GM23248 (cell line): ENCODE measurements at places on chromosomes 16 and 17. TPM values are rescaled to one million over a fixed set of nuclear protein-coding genes. Genes with fewer than 3 reads are reported as not detected.

Gene KRT23
- polyA plus RNA-seq, result 0.13 TPM in 1 of 2 replicates, not detected in the other

Gene TSPOAP1
- 0.63 and 1.0 TPM in 2 replicates for polyA plus RNA-seq

GRCh38 chr16:23651943-23652468 lies 10.7 kb downstream of the DCTN5 start:
- no peak for DNase-seq

- no peak for DNase-seq
Observed at GRCh38 chr17:69466451-69466850, 52.0 kb downstream of the MAP2K6 start.

DNA sequence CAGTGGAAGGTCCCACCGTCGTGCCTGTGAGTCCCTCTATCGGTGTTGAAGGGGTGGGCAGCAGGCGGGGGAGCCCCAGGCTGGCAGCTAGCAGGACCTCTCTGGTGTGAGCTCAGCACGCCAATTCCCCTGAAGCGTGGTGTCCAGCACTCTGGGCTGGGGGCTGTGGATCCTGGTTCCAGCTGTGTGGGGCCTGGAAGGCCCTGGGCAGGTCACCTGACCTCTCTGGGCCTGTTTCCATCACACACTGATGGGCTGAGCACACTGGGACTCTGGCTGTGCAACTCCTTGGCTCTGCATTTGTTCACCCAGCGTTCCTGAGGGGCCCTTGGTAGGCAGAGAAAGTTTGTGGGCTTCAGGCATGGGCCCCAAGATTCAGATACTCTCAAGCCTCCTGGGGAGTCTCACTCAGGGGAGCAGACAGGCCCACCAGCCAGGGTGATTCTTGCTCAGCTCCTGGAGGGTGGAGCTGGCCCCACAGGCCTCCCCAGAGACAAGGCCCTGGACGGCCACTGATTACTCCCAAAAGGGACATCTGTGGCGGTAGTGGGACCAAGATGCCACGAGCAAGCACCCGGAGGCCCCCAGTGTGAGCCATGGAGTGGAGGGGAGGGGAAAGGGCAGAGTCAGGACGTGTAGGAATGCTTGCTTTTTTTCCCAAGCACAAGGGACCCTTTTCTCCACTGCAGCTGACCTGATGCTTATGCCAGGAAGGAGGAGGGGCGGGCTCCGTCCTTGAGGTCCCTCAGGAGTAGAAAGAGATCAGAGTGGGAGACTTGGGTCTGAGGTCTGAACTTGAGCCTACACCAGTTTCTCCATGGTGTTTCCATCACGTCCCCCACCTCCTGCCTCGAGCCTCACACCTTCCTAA lies 8.5 kb downstream of the SCGB1C2 start:
- no peak for DNase-seq

Gene MEFV
- not detected in 2 replicates for polyA plus RNA-seq

DNA sequence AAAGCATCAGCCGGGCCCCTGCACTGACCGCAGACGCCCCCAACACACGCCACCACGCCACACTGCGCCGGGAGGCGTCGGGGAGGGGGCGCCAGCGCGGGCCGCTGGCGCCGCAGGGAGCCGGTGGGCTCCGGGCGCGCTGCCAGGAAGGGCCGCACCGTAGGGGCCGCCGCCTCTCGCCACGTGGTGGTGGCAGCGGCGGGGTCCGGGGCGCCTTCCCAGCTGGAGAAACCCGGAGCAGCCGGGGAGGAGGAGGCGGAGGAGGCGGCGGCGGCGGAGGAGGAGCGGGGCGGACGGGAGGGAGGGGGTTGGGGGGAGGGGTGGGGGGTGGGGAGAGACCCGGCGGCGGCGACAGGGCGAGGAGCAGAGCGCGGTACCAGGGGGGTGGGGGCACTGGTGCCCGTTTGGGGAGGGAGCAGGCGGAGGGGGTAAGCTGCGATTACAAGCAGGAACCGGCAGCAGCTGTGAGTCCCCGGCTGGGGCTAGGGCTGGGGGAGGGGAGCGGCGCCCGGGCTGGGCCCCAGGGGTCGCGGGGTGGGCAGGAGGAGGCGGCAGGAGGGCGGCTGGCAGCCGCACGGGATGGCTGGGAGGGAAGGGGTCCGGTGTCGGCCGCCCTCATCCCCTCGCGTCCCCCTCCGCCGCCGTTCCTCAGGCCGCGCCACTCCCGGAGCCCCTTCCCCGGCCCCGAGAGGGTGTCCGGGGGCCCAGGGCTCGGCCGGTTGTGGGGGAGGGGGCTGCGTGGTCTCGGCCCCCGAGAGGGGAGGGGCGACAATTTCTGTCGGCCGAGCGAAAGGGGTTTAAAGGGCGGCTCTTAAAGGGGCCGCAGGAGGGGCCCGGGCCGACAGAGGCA lies at the start of gene TBKBP1:
Gene TBKBP1 (plus strand): TSS at position 431 of the 850 bp plus-strand sequence. CDS start 1,952 bp downstream, outside the sequence.
- DNase-seq, result peak; percentile 57

DNA sequence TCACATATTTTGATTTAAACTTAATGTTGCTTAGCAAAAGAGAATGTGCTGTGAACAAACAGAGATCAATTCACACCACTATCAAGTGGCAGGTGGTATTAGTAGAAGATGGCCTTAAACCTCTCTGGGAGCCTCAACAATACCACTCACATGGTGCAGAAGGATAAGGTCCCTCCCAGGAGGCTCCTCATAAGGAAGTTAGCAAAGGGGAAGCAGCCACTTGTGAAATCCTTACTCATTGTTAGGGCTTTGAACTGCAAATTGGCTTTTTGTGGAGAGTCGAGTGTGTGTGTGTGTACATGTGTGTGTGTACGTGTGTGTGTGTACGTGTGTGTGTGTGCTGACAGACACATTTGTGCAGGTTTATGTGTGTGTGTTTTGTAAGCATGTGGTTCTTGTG lies 48.9 kb upstream of the ASIC2 start:
- DNase-seq, result no peak

- DNase-seq, result no peak
Observed at GRCh38 chr16:27238016-27238587, 30.5 kb downstream of the NSMCE1 start.

- DNase-seq, result no peak
Observed at GRCh38 chr17:15341966-15342365, 569 bp upstream of the TEKT3 start.

- DNase-seq, result no peak
Observed at GRCh38 chr17:74243013-74243755, 29.8 kb downstream of the TTYH2 start.
